ENCODE measurements at places on chromosomes 11 and 22.
A peak's percentile ranks its signal among the peaks of the same experiment; 100 is the strongest.

DNA sequence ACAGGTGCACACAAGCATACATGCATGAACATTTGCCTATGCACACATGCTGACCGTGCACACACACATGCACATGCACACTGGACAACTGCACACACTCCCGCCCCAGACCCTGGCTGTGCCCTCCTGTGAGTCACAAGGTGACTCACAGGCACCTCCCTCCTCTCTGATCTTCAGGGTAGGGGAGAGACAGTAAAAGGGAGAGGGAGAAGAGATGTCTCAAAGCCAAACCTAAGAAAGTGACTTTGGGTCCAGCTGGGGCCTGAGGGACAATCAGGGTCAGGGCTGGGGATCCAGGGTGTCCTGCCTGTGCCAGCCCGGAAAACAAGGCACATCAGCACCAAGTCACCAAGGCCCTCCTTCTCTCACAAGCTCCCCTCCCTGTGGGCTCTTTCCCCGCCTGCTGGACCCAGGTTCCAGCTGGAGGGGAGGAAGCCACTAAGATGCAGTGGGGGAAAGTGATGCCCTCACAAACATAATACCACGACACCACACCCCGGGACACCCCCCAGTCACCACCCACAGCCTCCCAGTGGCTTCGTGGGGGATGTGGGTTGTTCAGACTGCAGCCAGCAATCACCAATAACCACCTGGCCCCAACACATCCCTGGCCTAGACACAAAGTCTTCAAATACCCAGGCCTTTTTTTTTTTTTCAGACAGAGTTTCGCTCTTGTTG is 39.3 kb downstream of the PDGFB start:
- peak; percentile 44 for DNase-seq

DNA sequence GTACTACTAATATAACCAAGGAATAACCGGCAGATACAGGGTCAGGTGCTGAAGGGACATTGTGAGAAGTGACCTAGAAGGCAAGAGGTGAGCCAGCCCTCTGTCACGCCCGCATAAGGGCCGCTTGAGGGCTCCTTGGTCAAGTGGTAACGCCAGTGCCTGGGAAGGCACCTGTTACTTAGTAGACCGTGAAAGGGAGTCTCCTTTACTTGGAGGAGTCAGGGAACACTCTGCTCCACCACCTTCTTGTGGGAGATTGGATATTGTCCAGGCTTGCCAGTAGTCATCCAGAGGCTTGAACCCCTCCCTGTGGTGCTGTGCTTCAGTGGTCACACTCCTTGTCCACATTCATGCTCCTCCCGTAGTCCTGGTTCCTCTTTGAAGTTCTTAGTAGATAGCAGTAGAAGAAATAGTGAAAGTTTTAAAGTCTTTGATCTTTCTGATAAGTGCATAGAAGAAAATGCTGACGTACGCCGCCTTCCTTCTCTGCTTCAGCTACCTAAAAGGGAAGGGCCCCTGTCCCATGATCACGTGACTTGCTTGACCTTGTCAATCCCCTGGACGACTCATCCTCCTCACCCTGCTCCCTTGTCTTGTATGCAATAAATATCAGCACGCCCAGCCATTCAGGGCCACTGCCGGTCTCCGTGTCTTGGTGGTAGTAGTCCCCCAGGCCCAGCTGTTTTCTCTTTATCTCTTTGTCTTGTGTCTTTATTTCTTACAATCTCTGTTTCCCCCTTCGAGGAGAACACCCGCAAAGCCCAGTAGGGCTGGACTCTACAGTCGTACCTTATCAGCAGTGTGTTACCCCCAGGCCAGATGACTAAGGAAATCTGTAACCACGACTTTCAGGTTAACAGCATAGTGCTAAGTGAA is 6.1 kb downstream of the NUP50 start:
- DNase-seq = no peak

- peak; percentile 39 for DNase-seq
Observed at GRCh38 chr11:125404811-125405790, 91.0 kb downstream of the FEZ1 start.

GRCh38 chr11:43397251-43397650 is 38.5 kb downstream of the TTC17 start:
- no peak for DNase-seq

DNA sequence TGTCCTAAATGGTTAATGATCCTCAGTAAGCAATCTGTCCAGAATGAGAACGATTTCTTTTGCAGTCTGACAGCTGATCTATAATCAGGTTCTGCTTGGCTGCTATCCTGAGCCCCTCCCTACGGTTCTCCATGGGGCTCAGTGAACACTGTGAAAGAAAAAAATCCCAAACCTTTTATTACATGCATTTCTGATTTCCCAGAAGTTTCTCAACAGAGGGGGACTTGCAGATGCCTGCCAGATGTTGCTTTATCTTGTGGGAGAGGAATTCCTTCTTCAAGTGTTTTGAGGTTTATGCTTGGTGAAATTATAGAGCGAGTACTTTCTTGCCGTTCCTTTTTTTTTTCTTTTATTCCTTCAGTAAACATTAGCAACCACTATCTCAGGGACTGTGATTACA is 531.9 kb upstream of the ISX start:
- no peak for DNase-seq

GRCh38 chr11:13329670-13330356 is 52.2 kb downstream of the BMAL1 start:
- DNase-seq = no peak

DNA sequence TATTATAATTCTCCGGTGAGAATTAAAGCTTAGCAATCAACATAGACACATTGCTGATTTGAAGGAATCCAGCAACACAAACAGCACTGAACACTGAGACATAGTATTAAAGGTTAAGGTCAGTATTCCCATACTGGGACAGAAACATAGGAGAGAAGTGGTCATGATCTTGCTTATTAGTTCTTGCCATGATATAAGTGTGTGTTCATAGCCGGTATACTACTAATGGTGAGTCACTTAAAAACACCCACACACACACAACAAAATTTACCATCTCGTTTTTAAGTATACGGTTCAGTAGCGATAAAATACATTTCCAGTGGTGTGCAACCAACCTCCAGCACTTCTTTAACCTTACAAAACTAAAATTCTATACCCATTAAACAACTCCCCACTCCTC is 96.3 kb downstream of the C11orf65 start:
- no peak for DNase-seq

DNA sequence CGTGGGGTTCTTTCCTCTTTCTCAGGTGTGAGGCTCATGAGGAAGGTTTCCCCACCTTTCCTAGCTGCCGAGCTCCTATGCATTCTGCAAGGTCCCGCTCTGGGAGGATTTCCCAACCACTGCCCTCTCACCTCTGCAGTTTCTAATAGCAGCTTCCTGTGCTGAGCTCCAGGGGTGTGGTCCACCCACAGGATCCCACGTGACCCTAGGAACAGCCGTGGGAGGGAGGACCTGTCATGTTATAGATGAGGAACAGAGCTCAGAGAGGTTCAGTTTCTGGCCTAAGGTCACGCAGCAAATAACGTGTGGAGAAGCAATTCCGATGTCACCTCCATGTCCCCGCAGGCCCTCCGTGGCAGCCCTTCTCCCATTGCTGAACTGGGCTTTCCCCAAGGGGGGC is 38.5 kb downstream of the FLRT1 start:
- DNase-seq = no peak

GRCh38 chr11:125036933-125037332 is 26.2 kb upstream of the SLC37A2 start:
- DNase-seq = peak; percentile 87

DNA sequence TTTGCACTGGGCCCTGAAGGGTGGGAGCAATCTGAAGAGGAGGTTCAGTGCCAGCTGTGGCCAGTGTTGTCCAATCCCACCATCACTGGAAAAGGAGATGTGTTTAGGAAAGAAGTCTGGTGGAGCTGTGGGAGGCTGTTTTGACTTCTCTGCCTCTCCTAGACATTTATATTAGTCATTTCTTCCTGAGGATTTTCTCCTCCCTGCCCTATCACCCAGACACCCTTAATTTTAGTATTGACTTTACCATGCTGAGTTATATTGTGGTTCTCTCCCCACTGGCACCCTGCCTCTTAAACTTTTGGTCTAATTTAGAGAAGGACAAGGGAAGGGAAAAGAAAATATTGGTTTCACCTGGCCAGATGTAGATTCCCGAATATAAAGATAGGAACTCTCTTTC is 159.1 kb downstream of the WNT11 start:
- no peak for DNase-seq

- no peak for DNase-seq
Observed at GRCh38 chr11:57903441-57904123, 120.1 kb upstream of the OR9Q1 start.

DNA sequence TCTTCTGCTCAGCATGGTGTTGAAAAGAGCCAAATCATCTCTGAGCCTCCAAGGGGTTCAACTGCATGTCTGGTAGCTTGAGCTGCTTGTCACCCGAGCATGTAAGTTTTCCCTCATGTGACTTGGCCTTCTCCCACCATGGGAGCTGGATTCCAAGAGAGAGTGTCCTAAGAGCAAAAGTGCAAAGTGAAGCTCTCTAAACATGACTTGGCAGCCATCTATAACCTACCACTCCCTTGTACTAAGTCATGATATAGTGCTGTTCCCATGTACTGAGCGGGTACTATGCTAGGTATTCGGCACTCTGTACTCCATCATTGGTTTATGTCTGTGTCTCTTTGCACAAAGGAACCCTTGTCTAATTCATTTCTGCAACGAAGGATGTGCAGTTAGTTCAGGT is 19.1 kb downstream of the SEZ6L start:
- DNase-seq = no peak

- DNase-seq = peak; percentile 94
Observed at GRCh38 chr11:59556115-59556916, 45.0 kb downstream of the OR4D9 start.

GRCh38 chr11:35678471-35678870 is 15.9 kb downstream of the TRIM44 start:
- no peak for DNase-seq

GRCh38 chr11:28168718-28169117 is 60.5 kb downstream of the METTL15 start:
- DNase-seq = no peak

- no peak for DNase-seq
Observed at GRCh38 chr22:42716649-42717127, 4.0 kb downstream of the A4GALT start.

GRCh38 chr11:36817336-36817965 is 219.4 kb upstream of the RAG2 start:
- no peak for DNase-seq

DNA sequence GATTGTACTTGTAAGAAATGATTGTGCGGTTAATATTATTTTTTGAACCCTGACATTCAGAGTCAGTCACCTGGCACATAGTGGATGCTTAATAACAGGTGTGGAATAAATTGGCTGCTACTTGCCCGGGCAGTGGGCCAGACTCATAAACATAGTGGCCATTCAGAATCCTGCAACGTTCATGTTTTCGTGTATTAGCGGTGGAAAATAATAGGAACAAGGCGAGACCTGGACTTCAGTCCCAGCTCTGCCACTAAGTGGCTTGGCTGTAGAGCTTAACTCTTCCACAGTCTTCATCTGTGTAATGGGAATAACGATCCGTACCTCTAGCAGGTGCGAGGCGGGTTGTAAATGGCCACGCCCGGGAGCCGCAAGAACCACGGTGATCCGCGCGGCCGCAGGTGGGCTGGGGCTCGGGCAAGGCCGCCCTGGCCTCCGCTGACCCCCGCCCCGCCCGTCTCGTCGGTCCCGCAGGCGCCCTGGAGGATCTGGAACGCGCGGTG is 761 bp upstream of the TMEM25 start:
- no peak for DNase-seq

DNA sequence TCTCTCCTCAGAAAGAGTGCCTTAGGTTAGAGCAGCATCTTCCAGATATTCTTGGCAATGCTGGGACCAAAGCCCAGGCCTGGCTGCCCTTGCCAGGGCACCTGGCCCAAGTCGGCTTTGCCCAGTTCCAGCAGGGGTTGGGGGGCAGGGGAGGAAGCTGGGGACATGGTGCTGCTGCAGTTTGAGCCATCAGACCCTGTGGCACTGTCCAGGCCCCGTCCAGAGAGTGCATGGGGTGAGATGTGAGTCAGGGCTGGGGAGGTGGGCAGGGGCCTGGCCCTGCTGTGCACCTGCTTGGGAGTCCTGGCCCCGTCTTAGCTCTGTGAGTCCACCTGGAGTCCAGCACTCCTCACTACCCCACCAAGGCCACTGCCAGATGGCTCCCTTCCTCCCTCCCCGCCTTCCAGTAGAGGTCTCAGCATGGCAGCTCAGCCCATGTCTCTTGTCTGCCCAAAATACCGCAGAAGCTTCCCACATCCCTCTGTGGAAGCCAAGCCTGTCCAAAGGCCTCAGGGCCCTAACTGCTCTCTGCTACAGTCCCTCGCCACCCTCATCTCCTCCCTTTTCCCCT is 16.6 kb downstream of the DERL3 start:
- no peak for DNase-seq

DNA sequence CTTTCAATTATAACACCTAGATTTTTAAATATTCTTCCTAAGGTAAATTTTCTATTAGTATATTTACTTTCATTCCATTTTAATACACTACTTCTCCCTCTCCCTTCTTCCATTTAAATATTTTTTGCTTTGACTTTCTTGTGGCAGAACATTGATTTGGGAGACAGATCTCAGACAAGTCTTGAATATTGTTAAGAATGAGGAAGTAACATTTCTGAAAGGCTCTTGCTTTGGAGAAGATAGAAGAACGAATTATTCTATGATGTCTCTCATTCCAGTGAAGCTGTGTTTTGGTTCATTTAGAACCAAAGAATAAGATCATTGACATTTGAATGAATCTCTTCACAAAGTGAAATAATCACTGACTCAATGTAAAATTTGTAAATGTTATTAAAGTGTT is 2.4 kb downstream of the IPO7 start:
- no peak for DNase-seq

- no peak for DNase-seq
Observed at GRCh38 chr22:19798003-19798665, 37.6 kb downstream of the TBX1 start.

GRCh38 chr11:62850911-62851806 is 11.8 kb upstream of the WDR74 start:
- DNase-seq = no peak

- DNase-seq = no peak
Observed at GRCh38 chr11:61141601-61142028, 19.6 kb downstream of the VPS37C start.

- DNase-seq = peak; percentile 38
Observed at GRCh38 chr11:250740-251299, 14.0 kb downstream of the PSMD13 start.

DNA sequence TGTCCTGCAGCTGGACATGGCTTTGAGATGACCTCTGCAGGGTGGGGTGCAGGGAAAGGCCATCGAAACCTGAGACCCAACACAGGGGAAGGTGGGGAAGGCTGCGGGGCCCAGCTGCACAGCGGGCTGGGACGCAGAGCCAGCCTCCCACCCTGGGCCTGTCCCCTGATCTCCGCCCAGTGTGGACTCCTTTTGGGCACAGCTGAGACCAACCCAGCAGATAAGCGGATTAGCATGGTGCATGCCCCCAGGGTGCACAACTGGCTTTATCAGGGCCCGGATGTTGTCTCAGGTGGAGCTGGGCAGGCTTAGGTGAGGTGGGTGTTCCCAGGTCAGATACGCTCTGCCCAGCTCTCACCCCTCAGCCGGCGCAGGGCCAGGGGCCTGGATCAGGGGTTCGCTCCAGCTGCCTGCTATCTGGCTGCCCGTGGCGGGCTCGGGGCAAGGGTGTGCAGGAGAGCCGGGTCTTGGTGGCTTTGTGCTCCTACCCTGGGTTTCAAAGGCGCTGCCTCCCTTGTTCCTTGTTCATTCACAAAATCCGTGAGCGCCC is 28.1 kb upstream of the MUC5AC start:
- DNase-seq = no peak

All from fibroblast of skin of right quadriceps (primary cell).